ENCODE measurements at places on chromosomes 16 and 17. TPM values are rescaled to one million over a fixed set of nuclear protein-coding genes. Genes with fewer than 3 reads are reported as not detected.

GRCh38 chr16:6068063-6068462 is 970.5 kb upstream of the EEF2KMT start:
- no peak for DNase-seq

- DNase-seq: no peak
These were observed 180.3 kb upstream of the MYOCD start for GRCh38 chr17:12485361-12485906.

- DNase-seq: no peak
These were observed 401.0 kb downstream of the SNX29 start for GRCh38 chr16:12377497-12377896.

- no peak for DNase-seq
These were observed 452.1 kb upstream of the HSBP1 start for GRCh38 chr16:83355570-83356218.

GRCh38 chr16:6374821-6375220 is 957.8 kb upstream of the RBFOX1 start:
- DNase-seq: no peak

GRCh38 chr16:84973236-84973635 is 38.1 kb downstream of the ZDHHC7 start:
- DNase-seq: no peak

GRCh38 chr16:59048876-59049275 is 314.8 kb upstream of the GOT2 start:
- DNase-seq: no peak

DNA sequence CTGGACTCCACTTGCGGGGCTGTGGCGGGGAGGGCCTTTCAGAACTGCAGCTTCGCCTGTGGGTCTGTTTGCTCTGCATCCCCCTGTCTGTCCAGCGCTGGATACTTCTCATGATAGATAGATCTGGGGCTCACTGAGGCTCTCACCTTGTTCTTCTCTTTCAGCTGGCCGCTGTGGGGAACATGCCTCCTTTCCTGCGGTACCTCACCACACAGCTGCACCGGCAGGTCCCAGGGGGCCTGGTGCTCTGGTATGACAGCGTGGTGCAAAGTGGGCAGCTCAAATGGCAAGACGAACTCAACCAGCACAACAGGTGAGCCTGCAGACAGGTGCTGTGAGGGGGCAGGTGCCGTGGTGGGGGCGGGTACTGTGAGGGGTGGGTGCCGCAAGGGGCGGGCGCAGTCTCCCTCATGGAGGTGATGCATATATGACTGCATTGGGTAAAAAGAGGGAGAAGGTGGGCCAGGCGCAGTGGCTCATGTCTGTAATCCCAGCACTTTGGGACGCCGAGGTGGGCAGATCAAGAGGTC is 6.2 kb downstream of the ENGASE start:
- DNase-seq: no peak

- peak; percentile 98 for DNase-seq
These were observed 15.9 kb upstream of the ERN1 start for GRCh38 chr17:64145751-64146417.

GRCh38 chr17:79707931-79708891 is 22.5 kb upstream of the ENPP7 start:
- DNase-seq: peak; percentile 88

DNA sequence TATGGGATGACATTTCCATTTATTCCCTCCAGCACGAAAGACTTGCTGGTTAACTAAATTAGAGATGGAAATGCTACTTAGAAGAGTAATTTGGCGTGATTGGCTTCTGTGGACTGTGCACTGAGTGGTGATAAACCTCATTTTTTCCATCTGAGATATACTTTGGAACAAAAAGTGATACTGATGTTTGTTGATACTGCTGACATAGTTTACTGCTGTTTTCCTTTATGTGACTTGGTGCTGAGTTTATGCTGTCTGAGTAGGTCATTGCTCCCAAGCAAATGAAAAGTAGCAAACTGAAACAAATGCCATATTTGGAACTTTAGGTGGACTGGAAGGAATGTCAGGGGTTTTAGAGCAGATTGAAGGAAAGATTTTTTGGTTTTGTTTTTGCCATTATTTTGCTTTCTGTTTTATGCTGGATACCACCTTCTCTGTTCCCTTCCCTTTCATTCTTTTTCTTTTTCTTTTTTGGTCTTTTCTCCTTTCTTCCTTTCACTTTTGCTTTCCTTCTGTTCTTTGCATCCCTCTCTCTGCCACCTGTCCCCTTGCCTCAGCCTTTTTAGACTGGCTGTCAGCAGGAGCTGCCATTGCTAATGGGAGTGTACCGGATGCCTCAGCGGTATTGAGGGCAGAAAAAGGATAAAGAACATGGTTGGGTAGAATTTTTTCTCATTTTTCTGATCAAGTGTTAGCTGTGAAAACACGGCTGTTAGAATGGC is 41.8 kb downstream of the NUP93 start:
- DNase-seq: no peak

GRCh38 chr17:74860229-74860871 is 665 bp upstream of the GRIN2C start:
- DNase-seq: peak; percentile 69

DNA sequence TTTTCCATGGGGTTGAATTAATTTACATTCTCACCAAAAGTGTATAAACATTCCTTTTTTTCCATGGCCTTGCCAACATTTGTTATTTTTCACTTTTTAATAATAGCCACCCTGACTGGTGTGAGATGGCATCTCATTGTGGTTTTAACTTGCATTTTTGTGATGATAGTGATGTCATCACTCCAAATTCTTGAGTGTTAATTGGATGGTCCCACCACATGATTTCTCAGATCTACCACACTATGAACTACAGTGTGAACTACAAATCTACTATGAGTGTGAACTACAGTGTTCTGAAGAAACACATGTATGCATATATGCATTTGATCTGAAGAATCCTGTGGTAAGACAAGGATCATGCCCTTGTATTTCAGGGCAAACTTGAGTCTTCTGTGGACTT is 340.1 kb downstream of the ABCC12 start:
- DNase-seq: no peak

- DNase-seq: no peak
These were observed 335.1 kb downstream of the HS3ST4 start for GRCh38 chr16:26026709-26027450.

DNA sequence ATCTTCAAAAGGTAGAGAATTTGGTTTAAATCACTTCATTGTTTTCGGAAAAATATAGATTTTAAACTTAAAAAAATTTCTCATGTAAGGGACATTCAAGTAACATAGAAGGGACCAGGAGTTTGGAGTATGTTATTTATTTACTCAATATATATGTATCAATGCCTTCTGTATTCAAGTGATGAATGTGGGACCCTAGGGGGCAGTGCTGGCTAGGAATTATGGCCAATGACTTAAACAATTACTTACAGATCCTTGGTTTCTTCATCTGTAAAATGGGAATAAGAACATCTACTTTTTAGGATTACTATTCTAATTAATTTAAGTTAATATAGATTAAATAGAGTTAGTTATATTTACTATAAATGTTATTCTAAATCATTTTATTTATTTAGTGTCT is 886.3 kb upstream of the RBFOX1 start:
- DNase-seq: no peak

- peak; percentile 90 for DNase-seq
These were observed 11.1 kb downstream of the TSPOAP1 start for GRCh38 chr17:58317421-58318064.

DNA sequence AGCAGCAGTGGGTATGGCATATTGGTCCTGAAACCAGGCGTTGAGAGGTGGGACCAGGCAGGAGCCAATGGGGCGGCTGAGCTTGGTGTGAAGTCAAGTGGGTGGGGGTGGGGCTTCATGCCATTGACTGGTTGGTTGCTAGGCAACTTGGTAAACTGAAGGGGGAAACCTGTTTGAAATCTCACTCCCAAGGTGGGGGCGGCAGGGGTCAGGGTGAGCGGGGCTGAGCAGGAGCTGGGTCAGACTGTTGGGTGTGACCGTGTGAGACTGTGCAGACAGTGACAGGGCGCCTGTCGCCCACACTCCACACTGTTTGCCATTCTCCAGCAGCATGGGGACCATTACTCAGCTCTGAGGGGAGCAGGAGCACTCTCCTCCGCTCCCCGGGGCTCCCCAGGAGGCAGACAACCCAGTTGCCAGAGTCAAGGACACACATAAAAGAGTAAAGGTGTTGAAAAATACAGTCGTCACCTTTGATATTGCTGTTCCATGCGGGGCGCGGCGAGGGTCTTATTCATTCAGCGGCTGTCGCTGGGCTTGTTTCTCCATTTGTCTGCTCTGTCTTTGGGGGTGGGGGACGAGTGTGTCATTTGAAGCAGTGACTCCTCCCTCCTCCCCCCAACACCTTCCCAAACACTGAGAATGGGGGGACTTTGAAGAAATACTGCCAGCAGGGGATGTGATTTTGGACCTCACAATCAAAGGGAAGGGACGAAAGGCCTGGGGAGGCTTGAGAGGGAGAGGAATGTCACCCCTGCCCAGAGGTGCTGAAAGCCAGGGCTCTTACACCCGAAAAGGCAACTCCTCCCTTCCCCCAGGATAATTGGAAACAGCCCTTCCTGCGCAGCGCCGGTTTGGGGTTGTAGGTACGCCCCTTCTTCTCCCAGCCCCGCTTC is 1.2 kb upstream of the EFNB3 start:
- DNase-seq: no peak

DNA sequence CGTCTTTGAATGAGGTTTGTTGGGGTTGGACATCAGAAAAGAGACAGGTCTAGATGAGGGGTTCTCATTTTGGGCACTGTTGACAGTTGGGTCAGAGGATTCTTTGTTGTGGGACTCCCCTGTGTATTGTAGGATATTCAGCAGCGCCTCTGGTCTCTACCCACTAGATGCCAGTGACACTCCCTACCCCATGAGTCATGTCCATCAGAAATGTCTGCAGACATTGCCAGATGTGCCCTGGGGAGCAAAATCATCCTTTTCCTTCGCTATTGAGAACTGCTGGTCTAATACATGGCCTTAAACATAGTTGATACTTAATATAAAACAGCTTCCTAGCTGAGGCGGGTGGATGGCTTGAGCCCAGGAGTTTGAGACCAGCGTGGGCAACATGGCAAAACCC is 3.1 kb downstream of the ABAT start:
- no peak for DNase-seq

DNA sequence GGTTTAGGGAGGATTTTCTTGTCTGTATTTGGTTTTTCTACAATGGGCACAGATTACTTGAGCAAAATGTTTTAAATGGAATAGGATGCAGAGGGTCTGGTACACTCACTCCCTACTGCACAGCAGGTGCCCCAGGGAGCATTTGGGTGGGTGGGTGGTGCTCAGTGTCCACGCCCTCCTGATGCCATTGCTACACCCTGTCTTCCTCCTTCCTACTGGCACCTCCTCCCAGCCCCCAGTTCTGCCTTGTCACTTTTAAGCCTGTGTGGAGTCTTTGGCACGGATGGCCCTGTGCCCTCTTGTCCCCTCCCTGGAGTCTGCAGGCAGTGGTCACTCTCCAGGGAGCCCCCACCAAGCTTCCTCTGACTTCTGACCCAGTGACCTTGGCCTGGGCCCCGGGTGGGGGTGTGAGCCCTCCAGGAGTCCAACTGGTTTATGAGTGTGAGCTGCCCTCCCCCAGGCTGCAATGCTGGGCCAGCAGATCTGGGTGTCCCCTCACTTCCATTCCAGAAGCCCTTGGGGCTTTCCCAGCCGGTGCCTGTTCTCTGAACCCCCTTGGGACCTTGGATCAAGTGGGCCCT is 15.5 kb downstream of the LLGL2 start:
- no peak for DNase-seq

Gene GINS2
- 93.0 TPM for total RNA-seq

Gene TBX6
- total RNA-seq: 2.1 TPM

Gene TP53TG3C
- not detected for total RNA-seq

Gene STAC2
- total RNA-seq: not detected

Gene PROCA1
- 6.0 TPM for total RNA-seq

Gene SLC2A4
- total RNA-seq: 0.17 TPM

Gene ATP6V0D1
- 31.8 TPM for total RNA-seq

Gene ZNF385C
- total RNA-seq: 0.16 TPM

Gene KRTAP17-1
- not detected for total RNA-seq

Gene CCL11
- not detected for total RNA-seq
